ENCODE measurements at places on chromosomes 11 and 22.

DNA sequence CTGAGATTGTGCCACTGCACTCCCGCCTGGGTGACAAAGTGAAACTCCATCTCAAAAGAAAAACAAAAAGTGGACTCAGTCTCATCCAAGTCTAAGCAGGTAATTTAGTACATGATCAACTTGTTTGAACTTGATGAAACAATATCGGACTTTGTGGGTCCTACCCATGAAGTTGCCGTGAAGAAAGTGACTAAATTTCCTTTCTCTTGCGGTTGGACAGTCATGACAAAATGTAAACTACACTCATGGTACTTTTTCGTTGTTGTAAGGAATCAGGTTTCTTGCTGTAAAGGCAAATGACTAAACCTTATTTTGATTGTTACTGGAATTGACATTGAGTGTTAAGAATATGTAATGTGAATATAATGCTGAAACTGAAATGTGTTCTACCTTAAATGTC lies 164.5 kb upstream of the PLET1 start:
- DNase-seq = no peak

- DNase-seq = no peak
Observed at GRCh38 chr22:26276529-26277160, 107.4 kb downstream of the SEZ6L start.

GRCh38 chr11:57288771-57289579 lies 35.8 kb downstream of the TNKS1BP1 start:
- no peak for DNase-seq

DNA sequence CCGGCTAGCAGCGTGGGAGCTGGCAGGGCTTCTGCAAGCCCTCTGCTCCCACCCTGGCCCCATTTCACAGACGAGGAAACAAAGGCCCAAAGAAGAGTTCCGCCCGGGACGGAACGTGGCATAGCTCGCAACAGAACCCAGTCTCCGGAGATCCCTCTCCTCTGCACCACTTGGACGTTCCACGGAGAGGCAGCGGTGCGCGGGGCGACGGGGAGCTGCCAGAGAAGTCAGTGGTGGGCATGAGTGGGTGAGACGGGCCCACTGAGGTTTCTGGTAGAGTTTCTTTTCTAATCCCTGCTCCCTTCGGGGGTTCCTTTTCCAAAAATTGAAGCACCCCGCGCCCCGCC lies 554 bp upstream of the NECTIN1 start:
- DNase-seq = no peak

DNA sequence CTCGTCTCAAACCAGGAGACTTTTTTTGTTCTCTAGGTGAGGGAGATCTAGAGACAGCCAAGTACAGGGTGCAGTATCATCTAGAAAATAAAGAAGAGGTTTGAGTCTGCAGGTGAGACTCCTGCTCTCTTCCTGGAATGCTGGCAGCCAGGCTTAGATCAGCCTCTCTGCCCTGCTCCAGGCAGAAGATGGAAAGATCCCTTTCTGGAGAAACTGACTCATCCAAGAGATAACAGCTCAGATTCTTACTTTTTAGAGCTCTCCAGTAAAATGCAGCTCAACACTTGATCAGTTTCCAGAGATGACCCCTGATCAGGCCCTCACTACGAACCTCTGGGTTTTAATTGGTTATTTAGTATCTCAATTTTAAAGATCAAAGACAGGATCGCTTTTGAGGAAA lies 44.6 kb upstream of the EHF start:
- no peak for DNase-seq

DNA sequence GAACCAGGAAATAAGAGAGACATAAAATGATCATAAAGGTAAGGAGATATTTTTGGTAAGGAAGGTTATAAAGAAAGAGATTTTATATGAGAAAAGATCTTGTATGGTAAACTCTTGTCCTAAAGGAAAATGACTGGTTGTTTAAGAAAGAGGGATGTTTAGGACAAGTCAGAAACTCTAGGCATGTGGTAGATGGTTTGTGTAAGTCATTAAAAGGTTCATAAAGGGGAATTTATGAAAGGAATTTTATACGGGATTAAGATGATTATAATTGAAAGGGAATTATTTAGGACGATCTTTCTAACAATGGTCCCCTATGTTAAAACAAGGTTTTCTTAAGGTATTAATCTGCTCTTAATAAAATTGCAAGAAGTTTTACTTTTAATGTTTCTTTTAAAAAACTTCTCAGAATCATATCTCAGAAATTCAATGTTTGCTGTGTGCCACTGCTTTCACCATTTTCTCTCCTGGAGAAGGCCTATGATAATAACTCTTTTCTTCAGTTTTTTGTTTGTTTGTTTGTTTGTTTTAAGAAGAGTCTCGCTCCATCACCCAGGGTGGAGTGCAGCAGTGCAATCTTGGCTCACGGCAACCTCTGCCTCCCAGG lies 13.8 kb upstream of the FBLN1 start:
- DNase-seq = no peak

DNA sequence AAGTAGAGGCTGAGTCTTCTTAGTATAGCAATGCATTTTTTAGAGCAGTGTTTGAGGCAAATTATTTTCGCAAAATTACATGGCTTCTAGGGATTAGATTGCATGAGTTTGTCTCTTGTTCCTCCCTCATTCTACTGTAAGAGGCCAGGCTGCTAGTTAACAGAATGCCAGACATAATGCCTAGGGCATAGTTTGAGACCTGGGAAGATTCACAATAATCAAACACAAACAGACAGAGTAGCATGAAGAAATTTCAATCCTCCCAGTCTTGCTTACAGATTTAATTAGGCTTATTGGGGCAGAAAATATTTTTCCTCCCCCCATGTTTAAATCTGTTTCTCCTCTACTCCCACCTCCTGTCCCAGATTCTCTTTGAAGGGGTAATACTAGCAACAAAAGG lies 48.3 kb downstream of the ARHGEF12 start:
- no peak for DNase-seq

- no peak for DNase-seq
Observed at GRCh38 chr11:121437018-121437685, 15.0 kb upstream of the SORL1 start.

GRCh38 chr22:32562916-32563315 lies 88.3 kb downstream of the FBXO7 start:
- DNase-seq = no peak

DNA sequence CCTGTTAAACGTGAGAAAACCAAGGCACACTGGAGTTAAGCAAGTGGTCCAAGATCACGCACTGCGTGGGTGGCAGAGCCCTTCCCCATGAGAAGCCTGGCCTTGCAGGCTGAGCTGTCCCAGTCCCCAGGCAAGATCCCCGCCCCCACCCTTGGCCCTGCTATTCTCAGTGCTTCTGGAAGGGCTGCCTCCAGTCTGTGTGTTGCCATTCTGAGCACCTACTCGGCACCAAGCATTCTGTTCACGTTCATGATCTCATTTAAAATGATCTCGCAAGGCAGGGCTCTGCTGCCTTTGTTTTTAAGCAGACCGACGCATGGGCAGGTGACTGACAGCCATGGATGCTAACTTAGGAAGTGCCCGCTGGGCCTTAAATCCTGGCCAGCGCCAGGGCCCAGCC lies 62.8 kb downstream of the PHF21B start:
- no peak for DNase-seq

DNA sequence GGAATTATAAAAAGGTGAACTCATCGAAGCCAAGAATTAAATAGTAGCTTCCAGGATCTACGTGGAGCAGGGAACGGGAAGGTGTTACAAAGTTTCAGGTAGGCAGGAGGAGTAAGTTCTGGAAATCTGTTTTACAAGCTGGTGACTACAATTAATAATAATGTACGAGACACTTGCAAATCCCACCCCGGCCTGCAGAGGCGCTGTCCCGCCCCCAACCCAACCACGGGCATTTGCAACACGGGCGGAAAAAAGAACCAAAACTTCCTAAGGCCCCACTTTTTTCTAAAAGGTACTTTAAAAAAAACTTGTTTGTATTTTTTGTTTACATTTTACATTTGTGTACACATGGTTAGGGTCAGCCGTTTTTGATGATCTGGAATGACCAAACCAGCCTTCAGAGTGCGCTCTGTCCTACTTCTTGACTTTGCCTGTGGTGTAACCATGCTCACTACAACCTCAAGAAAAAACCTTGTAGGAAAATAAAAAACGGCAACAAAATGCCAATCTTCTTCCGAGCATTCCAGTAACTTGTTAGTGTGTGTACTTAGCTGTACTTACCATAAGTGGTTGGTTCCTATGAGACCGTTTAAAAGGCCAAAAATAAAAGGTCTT lies 449.6 kb upstream of the B3GAT1 start:
- no peak for DNase-seq

DNA sequence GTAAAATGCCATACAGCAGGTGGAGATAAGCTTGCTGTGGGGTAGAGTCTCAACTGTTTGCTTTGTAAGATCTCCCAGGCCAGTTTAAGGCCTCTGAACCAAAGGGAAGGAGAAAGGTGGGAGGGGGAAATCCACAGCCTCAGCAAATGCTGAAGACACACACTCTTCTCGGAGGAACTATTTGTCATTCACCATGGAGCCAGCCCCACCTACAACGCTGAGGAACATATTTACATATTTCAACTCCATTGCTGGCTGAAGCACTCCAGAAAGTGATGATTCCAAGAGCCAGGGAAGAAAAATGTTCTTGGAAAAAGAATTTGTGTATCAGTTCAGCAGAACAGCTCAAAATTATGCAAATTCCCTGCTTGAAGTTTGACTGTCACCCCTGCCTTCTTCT lies 6.5 kb downstream of the TENM4 start:
- no peak for DNase-seq

DNA sequence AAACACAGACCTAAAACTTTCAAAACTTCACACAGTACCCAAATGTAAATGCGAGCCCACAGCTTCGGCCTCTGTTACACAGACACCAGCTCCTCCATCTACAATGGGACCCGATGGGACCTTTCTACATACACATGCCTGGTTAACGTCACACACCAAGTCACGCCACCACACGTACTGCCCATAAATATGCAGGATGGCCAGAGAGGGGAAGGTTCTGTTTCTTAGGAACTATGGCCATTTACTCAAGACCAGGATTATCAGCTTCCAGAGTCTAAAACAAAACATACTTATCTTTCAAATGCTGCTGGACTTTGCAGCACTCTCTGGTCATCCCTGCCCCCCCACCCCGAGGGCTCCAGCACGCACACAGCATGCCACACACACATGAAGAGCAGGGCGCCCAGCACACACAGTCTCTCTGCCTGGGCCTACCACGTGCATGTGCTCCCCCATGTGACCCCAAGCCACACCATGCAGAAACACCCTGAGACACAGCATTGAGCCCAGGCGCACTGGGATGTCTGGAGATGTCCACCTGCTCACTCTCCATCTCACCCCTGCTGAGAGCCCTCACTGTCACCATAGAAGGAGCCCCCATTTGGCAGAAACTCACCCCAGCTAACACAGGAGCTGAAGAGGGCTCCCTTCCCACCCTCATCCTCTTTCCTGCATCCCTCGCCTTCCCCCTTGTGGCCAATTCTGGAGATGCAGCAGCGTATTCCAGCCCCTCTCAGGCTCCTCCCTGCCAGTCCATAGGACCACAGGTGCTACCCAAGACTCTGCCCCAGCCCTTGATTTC lies 61.8 kb downstream of the SLC22A12 start:
- peak; percentile 6 for DNase-seq

- no peak for DNase-seq
Observed at GRCh38 chr11:114136686-114137640, 77.5 kb downstream of the ZBTB16 start.

DNA sequence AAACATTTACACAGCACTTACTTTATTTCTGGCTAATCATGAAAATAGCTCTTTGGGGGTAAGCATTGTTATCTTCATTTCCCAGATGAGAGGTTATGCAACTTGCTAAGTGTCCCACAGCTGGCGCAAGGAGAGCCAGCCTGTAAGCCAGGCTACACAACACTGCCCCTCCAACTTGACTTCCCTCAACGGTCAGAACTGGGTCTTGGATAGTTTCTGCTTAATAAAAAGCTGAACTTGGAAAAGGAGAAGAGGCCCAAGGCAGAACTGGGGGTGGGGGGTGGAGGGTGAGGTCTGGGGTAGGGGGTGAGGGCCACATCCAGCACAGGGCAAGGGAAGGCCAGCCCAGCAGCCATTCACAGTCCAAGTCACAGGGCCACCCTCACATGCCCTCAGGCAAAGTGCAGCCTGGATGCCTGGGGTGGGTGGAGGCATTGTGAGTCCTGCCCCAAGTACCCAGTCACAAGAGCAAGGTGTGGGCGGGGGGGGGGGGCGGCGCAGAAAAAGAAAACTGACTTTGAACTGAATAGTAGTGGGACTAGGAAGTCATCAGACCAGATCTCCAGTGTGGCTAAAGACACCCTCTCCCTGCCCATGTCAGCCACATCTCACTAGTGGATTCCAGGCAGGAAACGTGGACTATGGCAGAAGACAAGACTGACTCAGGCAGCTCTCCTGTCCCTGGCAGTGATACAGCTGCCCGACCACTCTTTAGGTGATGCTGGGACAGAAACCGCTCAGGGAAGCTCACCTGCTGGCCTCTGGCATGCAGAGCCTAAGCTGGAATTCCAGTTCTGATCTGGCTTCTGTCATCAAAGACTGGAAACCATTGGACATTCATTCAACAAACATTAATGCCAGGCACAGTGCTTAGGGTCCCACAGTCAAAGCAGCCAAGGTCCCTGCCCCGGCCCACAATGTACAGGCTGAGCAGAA lies 52.4 kb downstream of the PACSIN2 start:
- DNase-seq = no peak

DNA sequence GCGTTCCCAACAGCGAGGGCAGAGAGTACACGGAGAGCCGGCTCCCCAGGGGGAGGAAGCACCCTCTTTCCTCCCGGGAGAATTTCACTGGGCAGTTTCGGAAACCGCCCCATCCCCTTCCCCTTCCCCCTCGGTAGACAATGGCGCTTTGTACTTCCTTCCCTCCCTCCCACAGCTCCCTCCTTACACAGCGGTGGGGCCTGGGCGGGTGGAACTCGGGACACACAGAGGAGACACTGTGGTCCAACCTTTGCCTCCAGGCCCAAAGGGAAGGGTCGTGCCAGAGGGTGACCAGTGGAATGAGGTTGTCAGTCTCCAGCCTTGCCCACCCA lies 4.3 kb downstream of the SMTN start:
- DNase-seq = no peak

DNA sequence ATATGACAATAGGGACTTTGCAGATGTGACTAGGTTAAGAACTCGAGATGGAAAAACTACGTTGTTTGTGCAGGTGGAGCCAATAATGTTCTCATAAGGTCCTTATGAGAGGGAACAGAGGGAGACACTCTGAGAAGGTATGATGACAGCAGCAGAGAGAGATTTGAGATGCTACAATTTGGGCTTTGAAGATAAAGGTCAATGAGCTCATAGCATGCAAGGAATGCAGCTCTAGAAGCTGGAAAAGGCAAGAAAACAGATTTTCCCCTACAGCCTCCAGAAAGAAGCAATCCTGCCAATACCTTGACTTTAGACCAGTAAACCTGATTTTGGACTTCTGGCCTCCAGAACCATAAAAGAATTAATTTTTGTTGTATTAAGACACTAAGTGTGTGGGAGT lies 21.1 kb downstream of the FAM76B start:
- DNase-seq = no peak
